ENCODE measurements at places on chromosomes 6 and 20. TPM values are rescaled to one million over a fixed set of nuclear protein-coding genes. Genes with fewer than 3 reads are reported as not detected.

Gene PPP1R16B
- 28.6 TPM for total RNA-seq

GRCh38 chr6:35044761-35045421 is 96.2 kb downstream of the TCP11 start:
- DNase-seq = no peak

Gene SIRPB1
- total RNA-seq = 0.69 TPM

- DNase-seq = no peak
These were observed 203.6 kb downstream of the LRFN2 start for GRCh38 chr6:40383348-40384115.

DNA sequence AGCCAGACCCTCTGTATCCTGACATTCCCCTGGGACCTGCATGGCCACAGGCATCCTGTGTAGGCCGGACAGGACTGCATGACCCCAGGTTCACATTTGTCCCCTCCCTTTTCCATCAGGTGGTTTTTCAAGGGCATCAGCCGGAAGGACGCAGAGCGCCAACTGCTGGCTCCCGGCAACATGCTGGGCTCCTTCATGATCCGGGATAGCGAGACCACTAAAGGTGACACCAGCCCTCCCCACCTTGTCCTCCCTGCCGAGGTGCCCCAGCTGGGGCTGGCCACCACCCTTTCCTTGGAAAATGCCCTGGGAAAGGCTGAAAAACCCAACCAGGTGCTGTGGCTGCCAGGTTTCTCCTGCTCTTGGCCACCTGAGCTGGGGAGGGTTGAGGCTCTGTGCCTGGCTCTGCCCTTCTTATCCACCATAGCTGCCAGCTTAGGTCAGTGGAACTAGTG is 27.6 kb downstream of the HCK start:
- DNase-seq = no peak

DNA sequence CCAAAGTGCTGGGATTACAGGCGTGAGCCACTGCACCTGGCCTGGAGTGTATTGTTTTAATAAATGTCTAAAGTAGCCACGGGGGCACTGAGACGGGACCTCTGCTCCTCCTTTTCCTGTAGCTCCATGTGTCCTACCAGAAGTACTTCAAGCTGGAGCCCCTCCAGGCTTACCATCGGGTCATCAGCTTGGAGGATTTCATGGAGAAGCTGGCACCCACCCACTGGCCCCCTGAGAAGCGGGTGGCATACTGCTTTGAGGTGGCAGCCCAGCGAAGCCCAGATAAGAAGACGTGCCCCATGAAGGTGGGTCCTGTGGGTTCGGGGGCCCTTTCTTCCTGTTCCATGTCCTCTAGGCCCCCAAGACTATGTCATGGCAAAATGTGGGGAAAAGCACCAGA is 7.5 kb downstream of the POFUT1 start:
- DNase-seq = no peak

- DNase-seq = peak; percentile 48
These were observed 8.8 kb downstream of the DEFB129 start for GRCh38 chr20:235891-236290.

DNA sequence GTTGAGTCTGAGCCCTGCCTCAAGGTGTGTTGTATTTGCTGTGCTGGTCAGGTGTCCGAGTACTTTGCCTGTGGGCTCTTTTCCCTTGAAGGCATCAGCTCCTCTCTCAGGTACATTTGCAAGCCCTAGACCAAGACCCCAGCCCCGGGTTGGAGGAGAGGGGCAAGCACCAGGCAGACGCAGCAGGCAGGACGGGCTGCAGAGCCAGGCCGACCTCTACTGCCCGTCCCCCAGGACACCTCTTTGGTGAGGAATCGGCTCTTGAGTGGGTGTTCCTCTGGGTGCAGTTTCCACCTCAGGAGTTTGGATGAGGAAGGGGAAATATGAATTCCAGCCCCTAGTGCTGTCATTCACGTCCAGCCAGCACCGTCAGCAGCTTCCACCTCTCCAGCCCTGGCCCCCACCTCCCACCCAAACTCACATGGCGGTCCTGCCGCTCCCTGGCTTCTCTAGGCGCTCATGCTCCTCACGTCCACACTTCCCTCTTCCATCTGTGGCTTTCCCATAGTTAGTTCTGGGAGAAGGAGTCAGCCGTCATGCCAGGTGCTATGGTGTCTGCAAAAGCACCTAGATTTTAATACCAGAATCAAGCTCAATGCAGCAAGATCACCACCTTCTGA is 183.9 kb downstream of the DLL1 start:
- no peak for DNase-seq

DNA sequence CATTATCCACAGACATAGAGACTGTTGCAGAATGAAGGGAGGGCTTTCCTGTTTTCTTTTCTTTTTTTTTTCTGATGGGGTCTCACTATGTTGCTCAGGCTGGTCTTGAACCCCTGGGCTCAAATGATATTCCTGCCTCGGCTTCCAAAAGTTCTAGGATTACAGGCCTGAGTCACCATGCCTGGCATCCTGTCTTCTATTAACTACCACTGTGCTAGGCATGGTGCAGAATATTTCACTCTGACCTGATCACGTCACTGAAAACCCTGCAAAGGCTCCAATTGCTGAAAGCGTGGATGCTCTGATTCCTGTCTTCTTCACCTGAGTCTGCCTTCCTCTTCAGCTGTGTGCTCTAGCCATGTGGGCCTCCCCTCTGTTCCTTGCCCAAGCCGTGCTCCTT is 8.5 kb upstream of the DNMT3B start:
- no peak for DNase-seq

Gene GNAS-AS1
- total RNA-seq = 0.30 TPM

DNA sequence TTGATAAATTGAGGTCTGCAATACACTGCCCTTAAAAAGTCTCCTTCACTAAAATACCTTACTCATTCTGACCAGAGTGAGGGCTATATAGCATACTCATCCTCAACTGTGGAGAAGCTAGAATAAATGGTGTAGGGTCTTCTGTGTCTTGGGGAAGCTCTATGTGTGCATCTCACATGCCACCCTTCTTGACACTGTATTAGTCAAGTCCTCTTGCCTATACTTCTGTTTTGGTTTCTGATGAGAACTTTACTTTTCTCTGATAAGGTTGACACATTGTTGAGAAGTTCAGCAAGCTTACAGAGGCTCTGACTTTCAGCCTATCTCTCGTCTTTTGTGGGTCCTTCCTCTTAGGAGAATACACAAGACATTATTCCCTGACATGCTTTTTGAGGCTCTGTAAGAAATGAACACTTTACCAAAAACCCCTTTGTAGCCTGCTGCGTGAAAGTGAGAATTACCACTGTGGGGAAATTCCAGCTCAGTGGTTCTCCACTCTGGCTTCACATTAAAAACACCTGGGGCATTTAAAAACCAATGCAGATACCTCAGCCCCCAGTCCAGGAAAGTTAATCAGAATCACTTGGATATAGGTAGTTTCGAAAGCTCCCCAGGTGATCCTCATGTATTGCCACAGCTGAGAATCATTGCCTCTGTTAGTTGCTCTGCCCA is 372.1 kb upstream of the HS3ST5 start:
- peak; percentile 17 for DNase-seq

Gene SLC22A16
- total RNA-seq = 0.66 TPM

DNA sequence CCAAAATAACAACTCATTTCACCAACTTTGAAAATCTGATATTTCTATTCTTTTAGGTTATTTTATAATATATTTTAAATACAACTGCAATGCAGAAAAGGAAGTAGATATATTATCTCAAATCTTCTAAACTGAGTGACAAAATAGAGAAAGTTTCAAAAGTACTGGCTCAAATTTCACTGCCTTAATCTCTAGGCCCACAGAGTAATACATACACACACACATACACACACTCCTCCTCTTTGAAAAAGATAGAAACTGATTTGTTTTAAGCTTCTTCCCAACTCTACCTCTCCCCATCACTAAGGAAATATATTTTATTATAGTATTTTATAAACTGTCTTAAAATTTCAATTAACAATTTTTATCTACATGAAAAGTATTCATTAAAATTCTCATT is 36.2 kb downstream of the ARHGAP18 start:
- no peak for DNase-seq

Gene HM13
- 40.5 TPM for total RNA-seq

DNA sequence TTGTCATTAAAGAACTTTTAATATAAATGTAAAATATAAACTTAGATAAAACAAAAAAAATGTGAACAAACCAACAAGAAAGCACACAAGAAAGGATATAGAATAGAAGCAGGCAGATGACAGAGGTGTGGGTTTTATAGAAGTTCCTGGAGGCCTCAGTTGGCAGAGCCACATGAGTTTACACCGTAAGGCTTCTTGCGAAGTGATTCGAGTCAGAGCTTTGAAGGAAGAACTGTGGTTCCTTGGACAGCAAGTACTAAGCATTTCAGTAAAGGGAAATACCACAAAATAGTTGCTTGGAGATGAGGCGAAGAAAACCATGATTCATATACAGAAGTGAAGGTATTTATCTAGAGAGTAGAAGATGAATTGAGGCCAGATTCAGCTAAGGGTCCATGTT is 207.9 kb upstream of the EYA4 start:
- no peak for DNase-seq

GRCh38 chr6:133415262-133415661 is 174.1 kb downstream of the EYA4 start:
- DNase-seq = no peak

Gene VGLL2
- 0.30 TPM for total RNA-seq

GRCh38 chr20:39751557-39752137 is 789.5 kb downstream of the DHX35 start:
- no peak for DNase-seq

Gene NKAIN2
- total RNA-seq = 44.9 TPM

GRCh38 chr6:90127595-90127994 is 169.0 kb downstream of the BACH2 start:
- DNase-seq = no peak

Gene MRPS10
- 28.8 TPM for total RNA-seq

DNA sequence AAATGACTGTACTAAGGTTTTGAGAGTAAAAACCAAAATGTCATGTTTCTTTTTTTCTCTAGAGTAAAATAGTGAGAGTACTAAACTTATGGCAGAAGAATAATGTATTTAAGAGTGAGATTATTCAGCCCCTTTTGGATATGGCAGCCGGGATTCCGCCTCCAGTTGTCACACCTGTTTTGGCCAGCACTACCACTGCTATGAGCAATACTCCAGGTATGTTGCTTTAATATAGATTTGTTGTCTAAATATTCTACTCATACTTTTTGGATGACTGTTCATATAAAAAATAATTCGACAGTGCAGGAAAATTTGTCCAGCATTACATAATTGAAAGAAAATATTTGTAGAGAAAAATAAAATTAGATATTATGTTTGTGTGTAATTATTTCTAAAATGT is 59.5 kb downstream of the SCAF8 start:
- DNase-seq = no peak

DNA sequence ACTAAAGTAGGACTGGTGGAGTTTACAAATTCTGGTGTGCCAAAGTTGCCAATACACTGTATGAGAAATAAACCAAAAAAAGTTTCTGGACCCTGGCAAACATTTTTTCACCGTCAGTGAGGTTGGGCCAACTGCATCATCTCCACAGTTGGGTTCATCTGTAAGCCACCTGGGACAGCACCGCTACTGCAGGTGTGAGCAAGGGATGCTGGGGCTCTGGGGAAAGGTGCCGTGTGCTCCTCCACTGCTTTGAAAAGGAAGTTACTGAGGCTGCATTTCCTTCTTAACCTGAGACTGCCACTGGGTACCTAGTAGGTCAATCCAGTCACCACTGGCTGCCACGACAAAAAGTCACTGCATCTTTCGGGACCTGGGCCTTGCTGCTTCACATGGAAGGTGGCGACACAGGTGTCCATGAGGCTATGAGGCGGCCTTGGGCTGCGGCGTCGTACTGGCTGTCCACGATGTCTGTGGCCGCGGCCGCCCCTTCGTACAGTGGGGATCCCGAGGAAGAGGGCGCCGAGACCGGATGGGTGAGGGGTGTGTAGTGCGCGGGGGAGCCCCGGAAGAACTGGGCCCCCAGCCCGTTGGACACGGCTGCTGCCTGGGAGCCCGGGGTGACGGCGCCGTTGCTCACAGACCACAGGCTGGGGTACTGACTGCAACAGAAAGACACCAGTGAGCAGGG is 9.6 kb downstream of the TBXT start:
- no peak for DNase-seq

- no peak for DNase-seq
These were observed 19.0 kb upstream of the TRDN start for GRCh38 chr6:123655521-123656306.

Gene SLC22A7
- 0.28 TPM for total RNA-seq

- no peak for DNase-seq
These were observed 305.8 kb upstream of the PRDM1 start for GRCh38 chr6:105780146-105780860.

Gene POLR3F
- total RNA-seq = 30.1 TPM

- no peak for DNase-seq
These were observed 2.6 kb downstream of the ID4 start for GRCh38 chr6:19839788-19840187.

DNA sequence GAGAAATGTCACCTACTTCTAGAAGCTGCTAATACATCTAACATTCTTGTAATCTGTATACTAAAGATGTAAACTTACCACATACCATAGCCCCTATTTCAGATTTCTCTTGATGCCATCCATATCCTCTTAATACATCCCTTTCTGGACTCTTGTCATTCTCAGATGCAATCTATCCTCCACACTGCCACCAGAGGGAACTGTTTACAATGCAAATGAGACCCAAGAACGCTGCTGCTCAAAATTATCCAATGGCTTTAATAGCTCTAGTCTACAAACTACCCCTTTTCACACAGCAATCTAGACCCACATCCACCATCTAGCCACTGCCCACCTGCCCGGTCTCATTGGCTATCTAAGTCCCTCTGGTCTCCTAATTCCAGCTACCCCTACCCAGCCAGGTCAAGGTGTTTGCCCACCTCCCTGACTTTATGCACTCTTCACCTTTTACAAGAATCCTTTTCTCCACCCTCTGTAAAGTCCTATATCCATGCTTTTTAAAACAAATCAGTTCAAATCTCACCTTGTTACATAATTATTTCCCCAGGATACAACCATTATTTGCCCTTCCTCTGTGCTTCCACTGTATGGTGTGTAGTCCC is 14.8 kb downstream of the FAXC start:
- DNase-seq = no peak

Gene PAK5
- total RNA-seq = 10.5 TPM

DNA sequence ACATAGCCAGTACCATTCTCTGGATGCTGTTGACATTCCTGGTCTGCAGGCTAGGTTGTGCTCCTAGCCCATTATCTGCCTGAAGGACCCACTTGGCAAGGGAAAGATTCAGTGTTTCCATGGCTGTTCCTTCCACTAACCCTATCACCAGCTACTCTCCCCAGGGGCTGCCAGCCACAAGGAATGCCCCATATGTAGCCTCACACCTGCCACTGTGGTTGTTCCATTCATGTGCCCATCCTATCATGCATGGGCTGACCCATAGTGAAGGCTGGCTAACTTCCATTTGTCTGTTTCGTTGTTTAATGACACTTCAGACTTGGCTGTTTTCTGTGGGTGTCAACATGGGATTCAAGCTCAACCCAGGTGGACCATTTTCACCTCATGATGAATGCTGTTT is 25.6 kb upstream of the HLA-A start:
- DNase-seq = no peak

DNA sequence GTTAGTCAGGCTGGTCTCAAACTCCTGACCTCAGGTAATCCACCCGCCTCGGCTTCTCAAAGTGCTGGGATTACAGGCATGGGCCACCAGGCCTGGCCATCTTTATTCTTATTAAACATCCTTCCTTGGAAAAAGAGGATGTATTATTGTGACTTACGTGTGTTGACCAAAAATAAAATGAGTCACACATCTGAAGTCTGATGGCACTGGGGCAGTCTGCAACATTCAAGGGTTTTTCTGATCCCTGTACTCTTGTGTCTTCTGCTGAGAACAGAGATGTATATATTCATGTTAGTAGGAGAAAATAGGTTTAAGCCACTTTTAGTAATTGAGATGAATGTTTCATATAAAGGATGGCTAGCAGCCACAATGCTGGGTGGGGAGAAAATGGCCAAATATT is 129.9 kb upstream of the RIPOR2 start:
- DNase-seq = no peak

- DNase-seq = no peak
These were observed 14.2 kb downstream of the NKX2-2 start for GRCh38 chr20:21499641-21500040.

Measured in spinal cord (tissue), 10 donors.